ENCODE measurements at places on chromosomes 5 and 9. TPM values are rescaled to one million over a fixed set of nuclear protein-coding genes. Genes with fewer than 3 reads are reported as not detected.

The BNIP1 gene
- polyA plus RNA-seq = 14.0 TPM

The PRR7 gene
- polyA plus RNA-seq = 14.2 TPM

The RNF183 gene
- polyA plus RNA-seq = 0.18 TPM

The LRRC70 gene
- polyA plus RNA-seq = 0.12 TPM

The IL7R gene
- polyA plus RNA-seq = 5.3 TPM

The GLT6D1 gene
- not detected for polyA plus RNA-seq

The ANKRD31 gene
- 0.05 TPM for polyA plus RNA-seq

The MGAT4B gene
- 157 TPM for polyA plus RNA-seq

The TAL2 gene
- polyA plus RNA-seq = 0.10 TPM

The WDR41 gene
- 56.1 TPM for polyA plus RNA-seq

The IL4 gene
- polyA plus RNA-seq = not detected

The PAPPA gene
- polyA plus RNA-seq = 0.06 TPM

The ZDHHC11 gene
- 0.63 TPM for polyA plus RNA-seq

The PTGS1 gene
- polyA plus RNA-seq = 21.7 TPM

The PKD2L2 gene
- not detected for polyA plus RNA-seq

The PCDHB10 gene
- polyA plus RNA-seq = 0.34 TPM

The HSPB3 gene
- not detected for polyA plus RNA-seq

The DRD1 gene
- not detected for polyA plus RNA-seq

Measured in mammary epithelial cell (primary cell).